Stromal cell of bone marrow (primary cell): ENCODE measurements at places on chromosomes 12 and 14.

DNA sequence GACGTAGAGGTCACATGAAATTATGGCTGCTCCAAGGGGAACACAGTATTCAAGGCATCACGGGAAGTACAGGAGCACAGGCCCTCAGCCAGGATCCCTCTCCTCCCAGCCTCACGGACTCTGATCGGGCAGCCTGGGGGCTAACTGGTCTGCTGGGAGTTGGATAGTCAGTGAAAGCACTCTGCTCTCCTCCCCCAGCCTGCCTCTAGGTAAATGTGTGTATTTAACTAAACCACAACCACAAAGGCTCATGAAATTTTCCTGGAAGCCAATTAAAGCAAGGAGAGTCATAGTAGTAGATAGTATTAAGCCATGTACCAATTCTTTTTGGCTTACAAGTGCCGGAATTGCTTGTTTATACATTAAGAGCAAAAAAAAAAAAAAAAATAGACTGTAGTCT, 254.3 kb downstream of the MSRB3 start:
- peak; percentile 70 for DNase-seq

GRCh38 chr14:104682107-104682593, 7.3 kb upstream of the INF2 start:
- no peak for DNase-seq

- peak; percentile 39 for DNase-seq
Measured at GRCh38 chr12:47935184-47935583, 28.2 kb upstream of the TMEM106C start.

DNA sequence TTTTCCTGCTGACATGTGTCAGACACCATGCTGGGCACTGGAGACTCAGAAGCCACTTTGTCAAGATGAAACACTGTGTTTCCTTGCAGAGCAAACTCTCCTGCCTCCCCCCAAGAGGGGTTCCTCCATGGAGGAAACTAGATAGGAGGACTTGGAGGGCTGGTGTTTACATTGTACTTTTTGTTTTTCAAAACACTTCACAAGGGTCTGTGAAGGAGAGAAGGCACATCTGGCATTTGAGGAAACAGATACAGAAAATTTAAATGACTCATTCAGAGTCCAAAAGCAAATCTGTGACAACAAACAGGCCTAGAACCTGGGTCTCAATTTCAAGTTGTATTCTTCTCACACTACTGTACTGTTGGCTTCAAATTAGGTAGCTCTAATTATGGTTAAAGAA, 6.7 kb upstream of the CDKL1 start:
- no peak for DNase-seq

- DNase-seq: no peak
Measured at GRCh38 chr14:37133284-37133913, 39.0 kb downstream of the SLC25A21 start.

GRCh38 chr12:116066381-116067230, 210.9 kb downstream of the MED13L start:
- no peak for DNase-seq
